ENCODE measurements at places on chromosomes 5 and 9.

- no peak for DNase-seq
Measured at GRCh38 chr5:124065508-124065907, 553.5 kb downstream of the CSNK1G3 start.

DNA sequence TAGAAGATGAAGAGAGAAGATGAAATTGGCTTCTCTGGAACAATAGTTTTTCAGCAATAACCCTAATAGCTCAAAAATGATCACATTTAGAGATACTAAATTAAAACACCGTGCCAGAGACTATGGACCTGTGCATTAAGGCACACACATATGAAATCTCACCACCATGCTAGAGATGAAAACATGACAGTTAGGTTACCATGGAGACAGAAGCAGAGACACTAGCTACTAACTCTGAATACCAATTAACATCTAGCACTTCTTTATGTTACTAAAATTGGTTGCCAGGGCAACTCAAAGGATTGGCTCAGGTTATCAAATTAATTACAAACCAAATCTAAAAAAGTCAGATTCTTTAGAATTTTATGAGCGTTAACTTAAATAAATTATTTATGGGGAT, 337.7 kb downstream of the PLK2 start:
- DNase-seq, result no peak

- no peak for DNase-seq
Measured at GRCh38 chr9:121711281-121711680, 59.8 kb downstream of the DAB2IP start.

- peak; percentile 29 for DNase-seq
Measured at GRCh38 chr5:111735583-111736270, 21.3 kb downstream of the NREP start.

GRCh38 chr9:7186175-7186574, 428.4 kb downstream of the KDM4C start:
- DNase-seq, result peak; percentile 8

GRCh38 chr9:87862536-87863268, 20.0 kb upstream of the SPATA31E1 start:
- no peak for DNase-seq

- no peak for DNase-seq
Measured at GRCh38 chr9:117757561-117758190, 53.5 kb downstream of the TLR4 start.

- no peak for DNase-seq
Measured at GRCh38 chr9:83209188-83209731, 146.3 kb upstream of the RASEF start.

DNA sequence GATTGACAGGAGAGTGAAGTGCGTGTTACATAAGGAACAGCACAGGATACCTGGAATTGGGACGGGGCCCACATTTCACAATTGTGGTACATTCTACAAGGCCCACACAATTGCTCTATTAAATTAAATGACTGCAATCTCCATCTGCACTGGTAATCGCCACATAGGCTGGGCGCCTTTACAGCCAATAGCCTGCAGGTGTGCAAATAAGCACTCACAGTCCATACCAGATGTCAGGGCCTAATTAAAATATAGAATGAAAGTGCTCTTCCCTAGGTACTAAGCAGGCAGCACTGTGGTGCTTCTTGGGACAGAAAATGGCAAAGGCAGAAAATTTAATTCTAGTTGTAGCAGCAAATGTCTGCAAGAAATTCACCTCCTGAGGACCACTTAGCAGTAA, 82.7 kb downstream of the ATP10B start:
- no peak for DNase-seq

GRCh38 chr5:170785416-170785815, 1.9 kb downstream of the GABRP start:
- DNase-seq, result no peak

GRCh38 chr9:3608011-3608410, 82.2 kb upstream of the RFX3 start:
- no peak for DNase-seq

DNA sequence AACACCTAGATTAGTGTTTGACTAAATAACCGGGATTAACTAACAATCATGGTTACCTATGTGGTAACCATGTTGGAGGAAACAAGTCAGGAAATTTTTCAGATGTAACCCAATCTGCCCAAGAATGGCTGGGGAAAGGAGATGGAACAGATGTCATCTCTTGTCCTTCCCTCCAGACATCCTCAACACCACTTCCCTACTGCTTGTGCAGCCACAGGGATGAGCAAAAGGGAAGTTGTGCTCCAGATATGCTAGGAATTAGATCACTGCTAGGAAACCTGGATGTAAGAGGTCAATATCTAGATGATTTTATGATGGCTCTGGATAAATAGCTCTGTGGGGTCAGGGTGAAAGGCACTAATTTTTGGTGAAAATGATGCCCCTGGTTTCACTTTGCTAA, 61.3 kb upstream of the ELL2 start:
- DNase-seq, result no peak

GRCh38 chr9:126869368-126869767, 8.9 kb downstream of the ZBTB34 start:
- DNase-seq, result no peak

DNA sequence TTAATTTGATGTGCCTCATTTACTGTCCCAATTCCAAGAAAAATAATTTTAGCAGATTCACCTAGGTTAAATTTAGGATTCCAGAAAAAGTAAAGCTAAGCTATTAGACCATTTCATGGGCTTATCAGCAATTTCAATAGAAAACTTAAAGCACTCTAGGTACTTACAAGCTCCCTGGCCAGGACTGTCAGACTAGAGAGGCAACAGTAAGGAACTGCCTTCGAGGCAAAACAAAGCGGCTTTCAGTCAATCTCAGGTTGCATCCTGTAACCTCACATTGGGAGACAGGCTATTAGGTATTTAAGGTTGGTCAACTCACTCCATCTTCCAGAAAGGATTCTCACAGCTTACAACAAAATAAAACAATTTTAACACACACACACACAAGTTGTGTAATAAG, 48.7 kb upstream of the FSD1L start:
- no peak for DNase-seq

- peak; percentile 31 for DNase-seq
Measured at GRCh38 chr5:176812269-176813259, 2.2 kb downstream of the UNC5A start.

DNA sequence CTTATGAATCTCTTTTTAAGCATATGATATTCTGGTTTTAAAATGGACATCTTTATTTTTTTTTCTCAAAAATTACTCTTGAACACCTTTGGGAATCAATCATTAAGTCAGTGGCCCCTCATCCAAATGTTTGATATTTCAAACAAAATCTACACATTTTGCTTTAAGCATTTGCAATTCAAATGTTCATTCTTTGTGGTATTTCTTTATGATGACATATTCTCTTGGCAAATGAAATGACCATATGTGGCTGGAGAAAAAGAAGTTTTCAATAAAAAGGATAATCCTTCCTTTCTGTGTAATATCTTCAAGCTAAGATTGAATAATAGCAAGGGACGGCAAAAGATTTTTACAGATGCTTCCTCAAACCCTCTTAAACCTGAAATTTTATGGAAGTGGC, 420.8 kb downstream of the MTRR start:
- no peak for DNase-seq

DNA sequence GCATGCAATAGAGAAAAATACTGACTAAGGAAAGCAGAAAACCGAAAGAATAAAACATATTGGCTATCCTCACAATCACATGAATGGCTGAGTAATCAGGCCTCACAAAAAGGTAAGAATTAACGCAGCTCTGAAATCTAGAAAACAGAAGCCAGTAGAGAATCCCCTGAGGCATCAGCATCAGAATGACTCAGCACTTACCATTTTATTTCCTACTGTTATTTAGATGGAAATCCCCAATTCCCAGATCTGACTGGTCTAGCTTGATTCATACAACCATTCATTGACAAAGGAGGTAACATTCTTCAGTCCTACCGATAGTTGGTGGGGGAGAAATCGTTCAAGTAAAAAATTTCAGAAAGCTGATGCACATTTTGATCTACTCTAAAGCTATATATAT, 1408.4 kb upstream of the WWC1 start:
- DNase-seq, result no peak

GRCh38 chr9:122371846-122372245, 1.0 kb downstream of the PTGS1 start:
- no peak for DNase-seq

- no peak for DNase-seq
Measured at GRCh38 chr9:90864779-90865178, 63.2 kb downstream of the SYK start.

- no peak for DNase-seq
Measured at GRCh38 chr5:35598707-35599370, 18.8 kb upstream of the SPEF2 start.

GRCh38 chr9:134101623-134102149, 33.9 kb upstream of the BRD3 start:
- no peak for DNase-seq

DNA sequence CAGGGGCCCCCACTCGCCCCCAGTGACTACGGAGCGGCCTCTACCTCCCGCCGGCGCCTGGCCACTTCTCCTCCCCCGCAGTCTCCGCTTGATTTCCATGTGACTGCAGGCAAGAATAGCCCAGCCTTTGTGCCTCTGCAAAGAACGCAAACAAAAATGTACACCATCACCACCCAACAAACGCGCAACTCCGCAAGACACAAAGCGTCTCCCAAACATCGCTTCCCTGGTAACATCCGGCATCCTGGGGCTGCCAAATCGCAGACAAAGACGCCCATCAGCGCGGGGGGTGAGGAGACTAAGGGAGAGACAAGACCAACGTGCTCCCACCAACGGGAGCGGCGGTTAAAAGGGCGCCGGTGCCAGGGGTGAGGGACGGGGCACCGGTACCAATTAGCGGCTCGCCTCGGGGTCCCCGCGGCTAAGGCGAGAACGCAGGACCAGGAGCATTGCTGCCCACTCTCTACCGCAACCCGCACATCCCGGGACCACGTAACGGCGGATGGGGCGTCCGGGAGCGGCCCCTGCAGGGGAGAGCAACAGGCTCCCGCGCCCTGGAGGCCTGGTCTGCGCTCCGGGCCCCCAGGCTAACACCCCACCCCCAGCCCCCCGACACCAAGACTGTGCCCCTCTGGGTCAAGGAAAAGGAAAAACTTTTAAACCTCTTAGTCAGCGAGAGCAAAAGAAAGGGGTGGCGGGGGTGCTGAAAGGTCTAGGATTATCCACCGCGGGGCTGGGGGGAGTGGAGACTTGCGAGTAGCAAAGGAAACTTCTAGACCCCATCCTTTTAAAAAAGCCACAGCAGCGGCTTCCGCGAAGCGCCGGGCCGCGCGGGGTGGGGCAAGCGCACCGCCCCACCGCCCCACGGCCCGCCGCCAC, 885 bp downstream of the MPDZ start:
- DNase-seq, result no peak

- DNase-seq, result no peak
Measured at GRCh38 chr5:131110256-131110594, 54.8 kb downstream of the HINT1 start.
